ENCODE measurements at places on chromosomes 12 and 14. TPM values are rescaled to one million over a fixed set of nuclear protein-coding genes. Genes with fewer than 3 reads are reported as not detected.

DNA sequence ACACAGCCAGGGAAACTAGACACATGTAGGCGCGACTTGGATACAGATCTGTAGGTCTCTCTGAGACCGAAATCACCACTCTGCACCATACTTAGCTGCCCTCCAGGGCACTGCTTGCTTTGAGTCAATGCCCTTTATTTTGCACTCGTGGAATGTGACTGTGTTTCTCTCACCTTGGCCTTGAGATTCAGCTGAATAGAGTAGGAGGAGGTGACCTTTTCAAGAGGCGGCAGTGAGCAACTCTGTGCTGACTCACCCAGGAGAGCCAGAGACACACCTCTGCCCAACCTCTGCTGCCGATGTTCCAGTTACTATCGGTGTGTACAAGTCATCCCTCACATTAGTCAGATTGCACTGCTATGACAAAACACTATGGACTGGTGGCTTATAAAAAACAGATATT, 583.4 kb downstream of the VRK1 start:
- DNase-seq, result no peak

- no peak for DNase-seq
These were observed 8.9 kb downstream of the AJUBA start for GRCh38 chr14:22973217-22974032.

DNA sequence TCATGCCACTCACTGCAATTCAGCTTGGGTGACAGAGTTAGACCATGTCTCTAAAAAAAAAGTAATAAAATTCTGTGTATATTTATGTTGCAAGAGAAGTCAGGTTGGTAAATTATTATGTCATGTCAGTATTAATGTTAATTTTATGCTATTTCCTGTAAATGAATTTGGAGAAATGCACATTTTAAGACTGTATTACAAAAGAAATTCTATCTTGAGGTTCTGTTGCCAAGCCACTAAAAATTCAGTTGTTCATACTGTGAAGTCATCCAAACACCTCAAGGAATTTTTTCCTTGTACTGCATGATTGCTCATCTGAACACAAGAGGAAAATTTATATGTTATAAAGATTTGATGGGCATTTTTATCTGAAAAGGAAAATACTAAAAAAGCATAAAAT, 23.3 kb upstream of the HMGA2 start:
- no peak for DNase-seq

DNA sequence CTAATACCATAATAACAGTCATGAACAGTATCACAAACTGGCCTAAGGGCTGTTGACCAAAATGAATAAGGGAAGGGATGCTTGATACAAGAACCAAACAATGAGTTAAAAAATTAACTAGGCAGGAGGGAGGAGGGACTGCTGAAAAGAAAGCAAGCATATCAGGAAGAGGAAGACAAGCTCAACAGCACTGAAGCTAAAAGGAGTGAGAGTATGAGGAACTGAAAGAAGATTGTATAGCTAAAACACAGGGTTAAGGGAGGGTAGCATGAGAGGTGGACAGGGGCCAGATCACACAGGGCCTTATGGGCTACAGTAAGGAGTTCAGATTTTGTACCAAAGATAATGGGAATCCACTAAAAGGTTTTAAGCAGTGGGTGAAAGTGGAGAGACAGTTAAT, 34.1 kb downstream of the ITGA7 start:
- no peak for DNase-seq

DNA sequence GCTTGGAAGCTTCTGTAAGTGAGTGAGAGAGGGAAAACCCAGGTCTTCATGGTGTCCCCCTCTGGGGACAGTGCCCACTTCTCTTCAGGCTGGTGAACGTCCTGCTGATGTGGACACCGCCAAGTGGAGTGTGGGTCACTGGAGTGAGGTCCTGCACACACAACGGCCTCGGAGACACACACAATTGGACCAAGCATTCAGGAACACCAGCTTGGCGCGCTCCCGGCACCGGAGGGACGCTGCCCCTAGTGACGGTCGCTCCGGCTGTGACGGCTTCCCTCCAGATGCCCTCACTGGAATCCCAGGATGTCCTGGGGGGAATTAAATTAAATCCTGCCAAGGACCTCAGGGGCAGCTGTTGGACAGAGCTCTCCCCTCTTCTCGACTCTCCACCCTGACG, 123.1 kb downstream of the ZNF664 start:
- no peak for DNase-seq

DNA sequence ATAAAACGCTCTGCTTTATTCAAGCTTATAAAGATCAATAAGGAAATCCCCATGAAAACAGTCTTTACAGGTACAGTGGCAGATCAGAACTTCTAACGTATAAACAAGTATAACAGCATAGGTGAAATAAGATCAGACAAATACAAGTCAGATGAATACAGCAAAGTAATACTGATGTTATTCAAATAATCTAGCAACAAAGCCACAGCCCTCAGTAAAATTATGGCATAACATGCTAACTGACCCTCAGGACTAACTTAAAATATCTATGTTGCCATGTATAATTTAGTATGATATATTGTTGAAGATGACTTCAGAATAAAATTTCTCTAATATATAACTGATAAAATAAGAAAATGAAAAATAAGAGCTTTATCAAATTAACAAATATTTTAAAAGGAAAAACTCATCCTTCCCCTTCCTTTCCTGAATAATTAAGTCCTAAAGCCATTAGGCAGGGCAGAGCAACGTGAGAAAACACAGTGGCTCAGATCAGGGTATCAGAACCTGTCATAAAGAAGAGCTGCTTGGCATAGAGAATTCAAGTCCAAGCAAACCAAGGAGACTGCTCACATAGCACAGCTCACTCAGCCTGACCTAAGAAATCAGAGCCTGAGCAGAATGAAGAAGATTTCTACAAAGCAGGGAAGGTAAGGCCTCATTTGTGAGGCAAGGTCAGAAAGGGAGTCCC, 70.7 kb downstream of the PAWR start:
- no peak for DNase-seq

DNA sequence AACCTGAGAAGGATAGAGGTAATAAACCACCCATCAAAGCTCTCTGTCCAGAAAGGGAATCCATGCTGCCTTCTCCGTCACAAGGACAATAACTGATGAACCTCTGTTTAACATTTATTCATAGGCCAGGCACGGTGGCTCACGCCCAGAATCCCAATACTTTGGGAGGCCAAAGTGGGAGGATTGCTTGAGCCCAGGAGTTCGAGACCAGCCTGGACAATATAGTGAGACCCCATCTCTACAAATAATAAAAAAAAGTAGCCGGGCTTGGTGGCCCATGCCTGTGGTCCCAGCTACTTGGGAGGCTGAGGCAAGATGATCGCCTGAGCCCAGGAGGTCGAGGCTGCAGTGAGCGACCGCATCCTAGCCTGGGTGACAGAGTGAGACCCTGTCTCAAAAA, 7.1 kb upstream of the FOS start:
- DNase-seq, result no peak

GRCh38 chr14:33237115-33237740, 298.5 kb downstream of the NPAS3 start:
- DNase-seq, result no peak

DNA sequence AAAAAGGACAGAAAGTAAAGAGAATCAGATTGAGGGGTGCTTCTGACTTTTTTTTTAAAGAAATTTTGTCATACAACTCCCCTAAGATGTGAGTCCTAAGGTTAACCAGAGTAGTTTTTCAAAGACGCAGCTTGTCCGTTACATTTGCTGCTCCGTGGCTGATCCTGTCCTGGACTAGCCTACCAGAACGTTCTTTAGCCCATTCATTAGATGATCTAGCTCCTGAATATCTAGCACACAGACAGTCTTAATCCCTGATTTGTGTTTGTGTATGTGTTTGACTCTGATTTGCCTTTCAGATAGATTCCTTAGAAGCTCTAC, 60.3 kb downstream of the SAMD4A start:
- DNase-seq, result no peak

DNA sequence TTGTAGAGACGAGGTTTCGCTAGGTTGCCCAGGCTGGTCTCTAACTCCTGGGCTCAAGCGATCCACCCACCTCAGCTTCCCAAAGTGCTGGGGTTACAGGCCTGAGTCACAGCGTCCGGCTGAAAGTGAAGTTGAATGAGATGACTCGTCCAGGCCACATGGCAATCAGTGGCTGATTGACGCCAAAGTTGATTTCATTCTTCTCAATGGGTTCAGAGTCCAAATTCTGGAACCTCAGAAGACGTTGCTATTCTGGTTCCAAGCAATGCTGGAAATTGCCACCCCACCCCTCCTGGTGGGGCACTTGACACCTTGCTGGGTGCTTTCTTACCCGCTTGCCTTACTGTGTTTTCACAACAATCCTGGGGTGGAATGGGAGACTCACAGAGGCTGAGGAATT, 14.9 kb downstream of the ABCB9 start:
- DNase-seq, result no peak

GRCh38 chr12:93825501-93825888, 148.3 kb downstream of the CRADD start:
- DNase-seq, result no peak

GRCh38 chr12:57797933-57798332, 15.3 kb downstream of the TSFM start:
- no peak for DNase-seq

DNA sequence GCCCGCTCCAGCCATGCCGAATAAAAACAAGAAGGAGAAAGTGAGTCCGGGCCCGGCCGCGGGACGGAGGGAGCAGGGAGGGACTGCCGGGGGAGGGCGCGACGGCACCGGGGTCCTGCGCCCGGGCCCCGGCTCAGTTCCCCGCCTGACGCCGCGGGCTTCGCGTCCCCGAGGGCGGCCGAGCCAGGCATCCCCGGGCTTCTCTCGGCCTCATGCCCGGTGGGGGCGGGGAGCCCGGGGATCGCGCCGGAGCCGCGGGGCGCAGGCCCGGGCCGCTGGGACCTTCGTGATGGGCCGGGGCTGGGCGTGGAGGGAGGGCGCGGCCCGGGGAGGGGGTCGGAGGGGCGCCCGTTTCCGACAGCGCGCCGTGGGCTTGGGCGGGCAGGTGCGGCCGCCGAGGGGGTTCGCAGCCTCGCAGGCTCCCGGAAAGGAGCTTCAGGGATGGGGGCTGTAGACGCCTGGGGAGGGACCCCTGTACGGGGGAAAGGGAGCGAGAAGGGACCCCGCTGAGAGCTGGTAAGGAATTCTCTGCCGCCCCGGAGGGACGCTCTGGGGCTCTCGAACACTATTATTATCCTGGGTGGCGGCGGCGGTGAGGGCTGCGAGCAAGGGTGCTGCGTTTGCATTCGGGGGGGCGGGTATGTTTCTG, 496 bp downstream of the PPP2R5C start:
- DNase-seq, result no peak

DNA sequence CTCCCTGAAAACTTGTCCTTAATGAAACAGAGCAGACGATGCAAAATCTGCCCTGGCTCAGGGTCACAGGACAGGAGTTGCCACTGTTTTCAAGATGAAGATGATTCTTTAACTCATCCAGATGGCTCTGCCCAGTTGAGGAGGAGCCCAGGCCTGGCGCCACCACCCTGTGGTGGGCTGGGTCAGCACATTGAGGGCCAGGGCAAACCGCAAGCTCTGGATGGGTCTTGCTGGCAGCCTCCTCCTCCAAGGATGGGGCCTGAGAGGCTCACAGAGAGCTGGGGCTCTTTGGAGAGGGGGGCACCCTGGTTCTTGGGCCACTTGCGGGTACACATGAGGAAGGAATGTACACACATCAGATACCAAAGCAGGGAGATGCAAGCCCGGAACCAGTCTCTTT, 158.2 kb downstream of the NUAK1 start:
- DNase-seq, result no peak

DNA sequence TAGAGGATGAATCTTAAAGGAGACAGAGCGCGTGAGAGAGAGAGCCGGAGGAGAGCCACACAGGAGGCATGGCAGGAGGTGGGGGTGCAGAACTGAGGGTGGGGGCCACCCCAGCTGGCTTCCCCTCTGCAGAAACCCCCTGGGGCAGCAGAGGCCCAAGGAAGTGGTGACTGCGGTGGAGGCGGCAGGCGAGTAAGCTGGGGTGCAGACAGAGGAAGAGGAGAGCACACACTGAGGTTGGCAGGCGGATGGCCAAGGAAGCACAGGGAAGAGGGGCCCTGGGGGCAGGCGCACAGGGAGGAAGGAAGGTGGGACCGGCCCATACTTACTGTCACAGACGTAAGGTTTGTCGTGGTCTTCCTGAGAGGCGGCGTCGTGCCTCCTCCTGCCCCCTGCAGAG, 179.8 kb downstream of the DPF3 start:
- DNase-seq, result peak; percentile 44

DNA sequence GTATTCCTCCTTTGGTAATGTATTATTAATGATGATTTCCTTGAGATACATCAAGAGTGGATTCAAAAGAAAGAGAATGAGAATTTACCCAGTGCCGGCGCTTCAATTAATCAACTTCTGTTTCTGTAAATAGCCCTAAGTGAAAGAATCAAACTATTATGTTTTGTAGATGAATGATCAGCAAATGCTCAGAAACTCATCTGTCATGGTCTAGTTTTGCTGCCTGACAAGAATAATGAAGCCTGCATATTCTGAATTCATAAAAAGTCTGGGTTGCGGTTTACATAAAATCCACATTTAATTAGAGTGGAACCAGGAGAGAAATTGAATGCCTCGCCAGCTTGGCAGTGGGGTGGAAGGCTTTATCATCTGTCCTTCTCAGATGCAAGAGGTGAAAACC, 325.3 kb downstream of the GALC start:
- DNase-seq, result no peak

DNA sequence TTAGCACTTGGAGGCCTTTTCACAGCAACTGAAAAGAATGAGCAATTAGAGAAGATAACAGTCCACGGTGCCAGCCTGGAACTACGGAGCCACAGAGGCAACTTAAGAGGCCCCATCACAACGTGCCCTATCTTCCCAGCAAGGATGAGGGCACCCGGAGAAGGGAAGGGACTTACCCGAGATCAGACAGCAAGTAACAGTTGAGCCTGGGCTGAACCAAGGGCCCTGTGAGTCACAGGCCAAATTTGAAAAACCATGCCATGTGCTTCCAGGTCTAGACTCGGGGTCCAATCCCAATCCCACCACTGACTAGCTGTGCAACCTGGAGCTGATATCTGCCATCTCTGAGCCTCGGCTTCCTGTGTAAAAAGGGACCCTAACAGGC, 42.2 kb downstream of the PITPNM2 start:
- DNase-seq, result no peak

ZFHX2 gene
- total RNA-seq, result 2.2 TPM

PLEKHD1 gene
- total RNA-seq, result 0.24 TPM

MIP gene
- total RNA-seq, result not detected

SLC5A8 gene
- total RNA-seq, result not detected

WSCD2 gene
- total RNA-seq, result 1.9 TPM

OR4K15 gene
- not detected for total RNA-seq

ITGB7 gene
- total RNA-seq, result 139 TPM

PLA2G1B gene
- total RNA-seq, result not detected

MYL6 gene
- 921 TPM for total RNA-seq

CELA1 gene
- not detected for total RNA-seq

Data from activated B cell treated with CpG ODN at 0.5 μM for 24 hours (primary cell).